ENCODE measurements at places on chromosomes 7 and 10.
A peak's percentile ranks its signal among the peaks of the same experiment; 100 is the strongest.

DNA sequence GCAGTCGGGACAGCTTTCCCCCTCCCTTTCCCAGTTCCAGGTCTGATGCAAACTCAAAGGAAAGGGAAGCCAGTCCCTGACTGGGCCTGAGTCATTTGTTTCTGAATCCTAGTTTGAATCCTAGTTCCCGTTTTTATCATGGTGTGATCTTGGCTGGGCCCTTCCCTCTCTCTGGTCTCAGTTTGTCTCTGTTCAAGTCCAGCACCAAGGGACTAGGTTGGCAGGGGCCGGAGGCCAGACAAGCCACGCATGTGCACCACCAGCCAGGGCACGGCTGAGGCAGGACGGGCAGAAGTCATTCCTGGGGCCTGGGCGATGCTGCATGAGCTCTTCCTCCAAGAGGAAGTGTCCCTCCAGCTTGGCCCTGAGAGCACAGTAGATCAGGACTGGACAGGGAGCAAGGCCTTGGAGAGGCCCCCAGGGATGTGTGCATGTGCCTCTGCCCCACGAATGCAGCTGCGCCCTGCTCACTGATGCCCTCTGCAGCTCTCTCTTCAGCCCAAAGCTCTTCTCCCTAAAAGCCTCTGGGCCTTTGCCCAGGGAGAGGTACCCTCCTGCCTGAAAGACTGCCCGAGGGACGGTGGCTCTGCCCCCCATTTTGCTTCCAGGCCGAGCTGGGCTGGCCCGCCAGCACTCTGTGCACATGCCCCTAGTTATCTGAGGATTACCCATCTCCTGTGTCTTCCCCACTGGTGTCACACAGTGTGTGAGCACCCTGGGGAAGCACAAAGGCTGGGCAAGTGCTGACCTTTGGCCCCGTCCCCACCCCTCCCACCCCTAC, 86.7 kb downstream of the ZMIZ1 start:
- DNase-seq, result no peak

GRCh38 chr7:159137906-159138305, 6.8 kb downstream of the VIPR2 start:
- no peak for DNase-seq

DNA sequence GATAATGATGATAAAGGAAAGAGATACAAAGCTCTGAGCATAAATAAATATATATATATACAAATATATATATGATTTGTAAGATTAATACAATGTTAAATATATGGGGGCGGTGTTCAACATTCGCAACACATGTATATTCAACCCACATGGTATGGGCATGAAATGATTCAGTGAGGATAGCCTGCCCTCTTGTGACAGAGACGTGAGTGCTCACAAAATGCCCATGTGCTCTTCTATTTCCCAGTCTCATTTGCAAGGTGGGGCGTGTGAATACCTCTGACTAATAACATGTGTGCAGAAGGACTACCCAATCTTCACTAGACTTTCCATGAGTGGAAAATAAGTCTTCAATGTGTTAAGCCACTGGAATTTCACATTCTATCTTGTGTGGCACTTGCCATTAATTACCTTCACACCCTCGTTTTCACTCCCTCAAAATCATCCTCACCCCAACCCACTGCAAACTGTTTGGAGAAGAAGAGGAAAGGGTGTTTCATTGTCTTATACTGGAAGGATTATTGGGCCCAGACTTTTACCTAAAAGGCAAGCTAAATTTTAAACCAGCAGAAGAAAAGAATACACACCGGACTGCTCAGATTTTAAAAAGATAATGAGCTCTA, 26.9 kb downstream of the ASAH2 start:
- peak; percentile 33 for DNase-seq

GRCh38 chr10:97683556-97684367, 3.3 kb downstream of the AVPI1 start:
- DNase-seq, result peak; percentile 44

GRCh38 chr7:46115410-46115809, 194.3 kb upstream of the IGFBP3 start:
- DNase-seq, result no peak

DNA sequence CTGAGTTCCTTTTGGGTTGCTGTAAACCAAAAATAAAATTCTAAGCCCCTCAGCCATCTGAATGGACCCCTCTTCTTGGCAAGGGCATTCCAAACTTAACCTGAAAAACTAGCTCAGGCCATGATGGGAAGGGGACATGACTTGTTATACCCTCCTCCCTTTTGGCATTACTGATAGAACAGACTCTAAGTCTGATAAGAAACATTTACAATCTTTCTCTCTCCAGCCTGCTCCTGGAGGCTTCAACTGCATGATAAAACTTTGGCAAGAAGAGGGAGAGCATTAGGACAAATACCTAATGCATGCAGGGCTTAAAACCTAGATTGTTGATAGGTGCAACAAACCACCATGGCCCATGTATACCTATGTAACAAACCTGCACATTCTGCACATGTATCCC, 40.9 kb upstream of the ATOH7 start:
- no peak for DNase-seq

- peak; percentile 95 for DNase-seq
These were observed 40.1 kb downstream of the PFKP start for GRCh38 chr10:3107426-3107961.

- no peak for DNase-seq
These were observed 552.5 kb upstream of the FOXK1 start for GRCh38 chr7:4129481-4130122.

DNA sequence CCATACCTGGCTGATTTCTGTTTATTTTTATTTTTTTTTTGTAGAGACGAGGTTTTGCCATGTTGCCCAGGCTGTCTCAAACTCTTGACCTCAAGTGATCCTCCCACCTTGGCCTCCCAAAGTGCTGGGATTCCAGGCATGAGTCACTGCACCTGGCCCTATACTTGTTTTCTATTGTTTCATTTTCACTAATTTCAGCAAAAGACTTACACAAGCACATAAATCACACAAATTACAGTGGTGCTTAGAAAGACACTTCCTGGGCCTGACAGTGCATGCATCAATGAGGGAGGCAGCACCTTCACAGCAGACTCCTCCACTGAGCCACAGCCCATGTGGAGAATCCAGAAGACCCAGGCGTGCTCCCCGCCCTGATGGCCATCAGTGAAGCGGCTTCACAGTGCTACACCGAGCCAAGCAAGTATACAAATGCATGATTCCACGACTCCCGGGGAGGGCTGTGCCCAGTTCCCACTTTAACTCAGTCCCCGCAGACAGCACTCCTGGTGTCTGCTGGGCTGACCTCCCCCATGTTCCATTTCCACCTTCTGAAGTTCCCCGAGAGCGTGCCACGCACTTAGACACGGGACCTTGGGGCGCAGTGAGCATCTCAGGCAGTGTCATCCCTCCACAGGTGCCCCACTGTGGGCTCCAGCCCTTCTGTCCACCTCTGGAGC, 20.6 kb downstream of the PITRM1 start:
- no peak for DNase-seq

- DNase-seq, result no peak
These were observed 141.6 kb upstream of the AKR1E2 start for GRCh38 chr10:4684434-4684833.

DNA sequence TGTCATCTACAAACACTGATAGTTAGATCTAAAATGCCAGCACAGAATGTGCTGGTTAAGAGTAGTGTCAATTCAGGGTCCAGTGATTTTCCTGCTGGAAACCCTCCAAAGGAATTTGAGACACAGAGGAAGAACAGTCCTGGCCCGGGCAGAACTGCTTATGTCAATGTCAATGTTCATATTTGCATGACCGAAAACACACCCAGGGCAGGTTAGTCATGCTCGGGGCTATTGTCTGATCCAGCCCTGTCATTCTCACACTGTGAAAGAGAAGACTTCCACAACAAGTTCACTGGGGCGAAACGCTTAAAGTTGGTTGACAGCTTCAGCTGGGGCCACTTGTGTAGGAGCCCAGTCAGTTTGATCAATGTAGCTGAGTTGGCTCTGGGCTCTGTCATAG, 139.3 kb downstream of the C1GALT1 start:
- no peak for DNase-seq

- DNase-seq, result no peak
These were observed 82.2 kb downstream of the ZNRF2 start for GRCh38 chr7:30366606-30367005.

DNA sequence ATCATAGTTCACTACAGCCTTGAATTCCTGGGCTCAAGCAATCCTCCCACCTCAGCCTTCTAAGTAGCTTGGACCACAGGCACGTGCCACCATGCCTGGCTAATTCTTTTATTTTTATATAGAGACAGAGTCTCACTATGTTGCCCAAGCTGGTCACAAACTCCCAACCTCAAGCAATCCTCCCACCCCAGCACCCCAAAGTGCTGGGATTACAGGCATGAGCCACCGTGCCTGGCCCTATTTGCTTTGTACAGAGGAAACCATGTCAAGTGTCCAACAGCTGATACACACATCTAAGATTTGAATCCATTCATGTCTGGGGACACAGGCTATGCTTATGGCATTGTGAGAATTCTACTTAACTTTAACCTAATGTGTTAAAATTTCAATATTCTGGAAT, 29.9 kb upstream of the MPP7 start:
- DNase-seq, result no peak

DNA sequence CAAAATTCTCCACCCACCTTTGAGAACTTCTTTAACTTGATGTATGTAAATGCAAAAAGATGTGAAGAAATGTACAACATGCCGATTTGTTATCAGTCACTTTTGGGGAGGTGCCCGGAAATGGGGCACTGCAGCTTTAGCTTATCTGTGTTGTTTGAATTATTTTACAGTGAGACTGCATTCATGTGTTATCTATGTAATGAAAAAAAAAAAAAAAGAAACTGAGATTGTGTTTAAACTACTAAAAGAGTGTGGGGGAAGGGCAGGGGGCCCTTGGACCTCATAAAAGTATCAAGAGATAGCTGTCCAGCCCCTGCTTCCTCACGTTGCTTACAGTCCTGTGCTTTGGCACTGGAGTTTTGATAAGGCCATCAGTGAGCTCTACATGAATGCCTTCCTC, 259.4 kb downstream of the STK31 start:
- no peak for DNase-seq

DNA sequence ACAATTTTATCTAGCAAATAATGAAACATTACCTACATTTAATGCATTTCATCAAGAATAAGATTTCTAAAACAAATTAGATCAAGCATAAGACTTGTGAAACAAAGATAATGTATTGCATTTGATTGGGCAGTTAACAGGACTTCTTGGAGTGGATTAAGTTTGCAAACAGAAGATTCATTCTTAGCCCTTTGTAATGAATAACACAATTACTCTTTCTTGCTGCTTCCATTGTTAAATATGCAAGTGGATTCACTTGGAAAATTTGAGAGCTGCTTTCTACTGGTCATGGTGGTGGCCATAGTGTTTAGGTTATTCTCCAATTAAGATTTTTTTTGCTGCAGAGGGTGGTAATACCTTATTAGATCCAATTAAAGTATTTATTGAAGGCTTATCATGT, 6.0 kb downstream of the PPP1R9A start:
- DNase-seq, result no peak

DNA sequence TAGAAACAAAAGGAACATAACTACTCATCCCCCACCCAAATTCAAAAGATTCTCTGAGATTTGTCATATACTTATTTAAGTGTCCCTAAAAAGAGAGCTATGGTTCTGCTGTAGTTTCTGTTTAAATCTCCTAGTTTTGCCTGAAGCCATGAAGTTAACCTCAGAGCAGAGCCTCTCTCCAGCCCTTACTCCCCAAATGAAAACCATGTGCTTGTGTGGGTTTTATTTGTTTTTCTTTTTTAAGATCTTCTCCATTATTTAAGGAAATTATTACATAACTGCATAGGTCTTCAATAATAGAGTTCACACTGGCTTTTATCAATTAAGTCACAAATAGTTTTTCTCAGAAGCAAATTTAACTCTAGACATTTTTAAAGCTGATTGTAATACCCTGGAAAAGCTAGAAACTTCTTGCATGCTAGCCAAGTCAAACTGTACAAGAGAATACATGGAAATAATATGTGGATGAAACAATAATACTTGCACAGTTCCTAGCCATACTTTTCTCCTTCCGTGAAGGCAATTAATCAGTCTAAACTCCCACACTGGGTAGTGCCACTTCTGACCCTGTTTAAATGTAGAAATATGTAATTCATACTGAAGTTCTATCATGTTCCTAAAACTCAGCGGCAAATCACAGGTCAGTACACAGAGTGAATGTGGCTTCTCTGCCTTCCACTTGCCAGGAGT, 579.7 kb downstream of the SUGCT start:
- DNase-seq, result no peak

GRCh38 chr7:12481722-12482121, 78.1 kb upstream of the VWDE start:
- no peak for DNase-seq

GRCh38 chr10:35447693-35448407, 111.5 kb downstream of the CCNY start:
- peak; percentile 62 for DNase-seq

- DNase-seq, result no peak
These were observed 42.4 kb downstream of the CCNY start for GRCh38 chr10:35378541-35379210.

DNA sequence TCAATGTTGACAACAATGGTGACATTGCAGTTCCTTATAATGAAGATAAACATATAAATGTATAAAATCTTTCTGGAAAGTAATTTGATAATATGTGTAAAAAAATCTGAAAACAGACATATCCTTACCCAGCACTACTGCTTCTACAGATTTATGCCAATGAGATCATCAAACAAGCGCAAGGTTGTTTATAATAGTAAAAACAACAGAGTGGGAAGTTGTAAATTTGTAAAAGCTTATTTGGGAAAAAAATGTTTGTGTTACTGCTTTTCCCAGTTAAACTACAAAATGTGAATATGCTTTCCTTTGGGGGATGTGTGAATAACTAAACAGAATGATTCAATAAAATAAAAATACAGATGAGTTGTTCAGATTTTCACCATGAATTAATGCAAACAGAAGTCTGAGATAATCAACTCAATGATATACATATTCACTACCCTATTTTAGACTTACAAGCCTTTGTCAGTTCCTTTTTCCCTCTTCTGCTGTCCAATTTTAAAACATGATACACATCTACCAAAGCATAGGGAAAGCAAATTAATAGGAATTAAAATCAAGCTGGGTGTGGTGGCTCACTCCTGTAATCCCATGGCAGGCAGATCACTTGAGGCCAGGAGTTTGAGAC, 82.1 kb downstream of the USP6NL start:
- DNase-seq, result no peak

- no peak for DNase-seq
These were observed 22.8 kb downstream of the VOPP1 start for GRCh38 chr7:55549457-55549856.

GRCh38 chr10:6095810-6096570, 7.2 kb downstream of the RBM17 start:
- DNase-seq, result no peak

GRCh38 chr7:77388055-77388641, 28.0 kb downstream of the GSAP start:
- DNase-seq, result no peak

GRCh38 chr7:81419731-81420130, 350.1 kb downstream of the HGF start:
- DNase-seq, result no peak

GRCh38 chr7:69395061-69395714, 203.1 kb upstream of the AUTS2 start:
- DNase-seq, result peak; percentile 10

DNA sequence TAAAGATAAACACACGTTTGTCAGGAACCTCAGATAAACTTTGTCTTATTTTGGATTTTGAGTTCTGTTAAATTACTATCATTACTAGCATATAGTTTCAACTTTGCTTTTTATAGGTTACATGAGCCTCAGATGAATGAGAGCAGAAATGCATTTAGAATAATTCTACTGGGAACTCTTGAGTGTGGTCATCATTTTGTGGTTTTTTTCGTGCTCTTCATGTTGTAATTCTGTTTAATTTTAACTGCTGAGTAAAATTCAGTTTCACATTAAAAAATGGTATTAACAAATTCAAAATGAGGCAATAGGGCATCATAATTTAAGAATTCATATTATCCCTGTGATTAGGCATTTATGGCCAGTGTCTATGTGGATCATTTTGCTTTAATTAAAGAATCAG, 72.9 kb downstream of the GNAI1 start:
- DNase-seq, result no peak

Measured in AG08396 (cell line).